ENCODE measurements at places on chromosomes 2 and 18.

DNA sequence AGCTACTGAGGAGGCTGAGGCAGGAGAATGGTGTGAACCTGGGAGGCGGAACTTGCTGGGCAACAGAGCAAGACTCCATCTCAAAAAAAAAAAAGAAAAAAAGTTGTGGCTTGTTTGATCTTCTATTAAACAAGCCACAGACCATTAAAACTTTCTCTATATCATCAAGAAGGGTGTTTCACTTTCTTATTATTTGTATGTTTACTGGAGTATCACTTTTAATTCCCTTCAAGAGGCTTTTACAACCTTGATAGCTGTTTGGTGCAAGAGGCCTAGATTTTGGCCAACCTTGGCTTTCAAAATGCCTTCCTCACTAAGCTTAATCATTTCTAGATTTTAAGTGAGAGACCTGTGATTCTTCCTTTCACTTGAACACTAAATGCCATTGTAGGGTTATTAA is 339.1 kb downstream of the TSN start:
- no peak for DNase-seq

GRCh38 chr2:6872394-6872793 is 5.2 kb upstream of the RSAD2 start:
- DNase-seq: no peak

- no peak for DNase-seq
Observed at GRCh38 chr2:67322353-67323001, 74.7 kb upstream of the ETAA1 start.

DNA sequence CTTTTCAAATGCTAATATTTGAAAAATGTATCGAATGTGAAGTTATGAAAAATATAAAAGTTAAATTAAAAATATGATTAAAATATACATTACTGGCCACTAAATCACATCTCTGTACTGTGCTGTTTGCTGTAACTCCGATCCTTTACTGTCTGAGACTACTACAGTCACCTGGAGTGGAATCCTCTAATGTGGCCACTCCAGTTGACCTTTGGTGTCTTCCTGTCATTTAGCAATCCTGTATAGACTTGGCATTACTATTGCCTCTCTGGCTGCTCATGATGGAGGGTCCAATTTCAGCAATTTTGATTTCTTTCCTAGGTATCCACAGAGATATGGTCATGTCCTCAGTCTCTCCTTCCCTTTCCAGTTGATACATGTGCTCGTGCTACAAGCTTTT is 560.0 kb downstream of the CCDC85A start:
- no peak for DNase-seq

DNA sequence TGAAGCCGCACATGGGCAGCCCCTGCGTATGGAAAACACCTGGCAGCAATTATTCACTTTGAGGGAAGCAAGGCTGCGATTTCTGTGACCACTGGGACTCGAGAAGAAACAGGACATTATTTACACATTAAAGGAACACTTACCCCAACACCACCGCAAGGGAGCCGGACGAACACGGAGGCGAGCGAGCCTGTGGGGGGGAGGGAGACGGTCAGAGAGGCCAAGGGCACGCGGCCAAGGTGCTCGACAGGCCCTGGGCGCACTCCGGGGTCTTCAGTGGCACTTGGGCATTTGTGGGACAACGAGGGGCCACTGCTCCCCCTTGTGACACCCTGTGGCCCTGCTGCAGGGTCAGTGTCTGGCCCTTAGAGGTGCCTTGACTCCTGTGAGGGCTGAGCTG is 247.0 kb downstream of the TWIST2 start:
- no peak for DNase-seq

DNA sequence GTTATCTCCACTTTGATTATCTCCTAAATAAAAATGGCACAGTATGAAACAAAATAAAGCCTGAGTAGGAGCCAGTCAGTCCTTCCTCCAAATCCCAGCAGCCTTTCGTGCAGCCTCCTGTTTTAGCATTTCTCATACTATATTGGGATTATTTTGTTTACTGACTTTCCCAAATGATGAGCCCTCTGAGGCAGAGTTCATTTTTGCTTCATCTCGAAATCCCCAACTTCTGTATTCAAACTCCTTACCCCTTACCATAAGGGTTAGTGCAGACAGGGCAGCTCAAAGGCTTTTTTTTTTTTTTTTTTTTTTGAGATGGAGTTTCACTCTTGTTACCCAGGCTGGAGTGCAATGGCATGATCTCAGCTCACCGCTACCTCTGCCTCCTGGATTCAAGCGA is 113.3 kb upstream of the FOSL2 start:
- DNase-seq: no peak

DNA sequence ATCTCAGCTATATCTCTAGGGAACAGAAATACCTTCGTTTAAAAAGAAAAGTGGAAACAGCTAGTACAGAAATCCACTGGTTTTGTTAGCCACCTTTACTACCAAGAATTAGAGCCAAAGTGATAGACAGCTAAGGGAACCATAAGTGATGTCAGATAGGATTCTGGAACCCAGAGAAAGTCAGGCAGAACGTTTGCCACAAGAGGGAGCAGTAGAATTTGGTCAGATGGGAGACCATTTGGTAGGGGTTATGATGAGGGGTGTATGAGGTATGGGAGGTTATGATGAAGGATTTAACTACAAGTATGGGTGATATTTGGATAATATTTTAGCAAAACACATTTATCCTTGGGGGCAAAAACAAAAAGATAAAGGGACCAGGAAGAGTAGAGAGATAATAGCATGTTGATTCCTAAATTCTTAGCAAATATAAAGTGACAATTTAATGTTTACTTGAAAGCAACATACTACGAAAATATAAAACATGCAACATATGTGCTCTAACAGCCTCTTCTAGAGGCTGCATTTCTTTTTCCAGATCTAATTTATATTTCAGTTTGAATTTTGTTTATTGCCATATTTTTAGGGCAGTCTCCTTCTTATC is 3.3 kb downstream of the SLC8A1 start:
- DNase-seq: no peak

DNA sequence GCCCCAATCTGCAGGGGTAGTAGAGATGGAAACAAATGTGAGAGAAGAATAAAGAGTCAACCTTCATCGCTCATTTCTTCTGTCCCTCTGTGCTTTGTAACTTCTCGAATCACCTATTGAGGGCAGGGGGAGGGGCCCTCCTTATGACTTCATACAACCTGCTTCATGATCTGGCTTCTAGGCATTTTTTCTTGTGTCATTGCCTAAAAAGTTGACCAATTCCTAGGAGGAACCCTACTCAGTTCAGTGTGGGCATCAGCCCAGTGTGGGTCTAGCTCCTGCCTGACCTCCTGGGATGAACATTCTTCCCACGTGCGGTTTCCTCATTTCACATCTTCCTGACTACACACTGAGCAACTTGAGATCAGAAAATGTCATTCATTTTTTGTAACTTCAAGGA is 46.3 kb upstream of the CREB1 start:
- DNase-seq: no peak

DNA sequence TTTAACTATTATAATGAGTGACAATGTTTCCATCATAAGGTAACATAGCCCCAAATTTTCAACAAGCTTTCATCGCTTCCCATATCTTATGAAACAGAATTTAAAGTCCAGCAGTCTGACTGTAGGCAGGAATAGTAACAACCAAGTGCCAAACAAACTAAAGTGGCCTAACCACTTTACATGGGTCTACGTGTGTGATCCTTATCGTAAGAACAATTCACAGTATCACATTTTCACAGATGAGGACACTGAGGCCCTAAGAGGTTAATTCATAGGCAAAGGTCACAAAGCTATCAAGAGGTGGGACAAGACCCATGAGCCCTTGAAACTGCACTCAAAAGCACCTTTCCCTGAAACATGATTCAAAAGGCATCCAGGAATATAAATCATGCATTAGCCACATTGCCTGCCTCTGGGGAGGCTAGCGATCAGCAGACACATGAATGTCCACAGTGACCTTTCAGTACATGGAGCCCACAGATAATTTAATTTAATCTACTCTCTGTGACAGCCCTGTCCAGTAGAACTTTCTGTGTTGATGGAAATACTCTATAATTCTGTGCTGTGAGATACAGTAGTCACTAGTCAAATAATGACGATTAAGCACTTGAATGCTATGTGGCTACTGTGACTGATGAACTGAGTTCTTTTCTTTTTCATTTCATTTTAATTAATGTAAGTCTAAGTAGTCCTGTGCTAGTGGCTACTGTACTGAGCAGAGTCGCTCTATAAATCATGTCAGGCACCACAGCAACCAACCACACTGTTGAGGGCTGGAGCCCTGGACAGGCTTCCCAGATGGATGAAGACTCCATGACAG is 30.3 kb downstream of the KIDINS220 start:
- no peak for DNase-seq

DNA sequence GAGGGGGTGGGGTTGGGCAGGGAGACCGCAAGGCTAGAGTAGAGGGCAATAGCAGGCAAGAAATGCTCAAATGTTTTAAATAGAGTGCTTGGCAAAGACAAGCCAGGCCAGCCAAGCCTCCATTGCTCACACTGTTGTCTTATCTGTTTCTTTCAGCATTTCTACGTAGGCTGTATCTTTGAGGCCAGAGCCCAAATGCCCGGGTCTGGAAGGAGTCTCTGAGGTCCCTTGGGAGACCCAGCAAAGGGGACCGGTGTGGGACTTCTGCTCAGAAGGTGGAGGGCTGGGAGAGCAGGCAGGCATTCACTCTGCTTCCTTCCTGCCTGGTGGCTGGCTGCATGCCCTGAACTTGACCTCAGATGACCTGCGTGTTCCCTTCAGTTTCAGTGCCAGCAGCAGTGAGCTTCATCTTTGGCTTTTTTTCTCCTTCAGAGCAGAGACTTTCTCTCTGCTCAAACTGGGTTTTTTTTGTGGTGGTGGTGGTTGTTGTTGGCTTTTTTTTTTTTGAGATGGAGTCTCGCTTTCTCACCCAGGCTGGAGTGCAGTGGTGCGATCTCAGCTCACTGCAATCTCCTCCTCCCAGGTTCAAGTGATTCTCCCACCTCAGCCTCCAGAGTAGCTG is 13.7 kb upstream of the TET3 start:
- no peak for DNase-seq

GRCh38 chr2:203951366-203951902 is 14.9 kb downstream of the ICOS start:
- DNase-seq: no peak

GRCh38 chr2:113276761-113277425 is 1.8 kb downstream of the PAX8 start:
- DNase-seq: no peak

GRCh38 chr2:228653884-228654283 is 472.4 kb upstream of the SPHKAP start:
- DNase-seq: no peak

GRCh38 chr2:74836675-74837401 is 2.9 kb downstream of the HK2 start:
- no peak for DNase-seq

DNA sequence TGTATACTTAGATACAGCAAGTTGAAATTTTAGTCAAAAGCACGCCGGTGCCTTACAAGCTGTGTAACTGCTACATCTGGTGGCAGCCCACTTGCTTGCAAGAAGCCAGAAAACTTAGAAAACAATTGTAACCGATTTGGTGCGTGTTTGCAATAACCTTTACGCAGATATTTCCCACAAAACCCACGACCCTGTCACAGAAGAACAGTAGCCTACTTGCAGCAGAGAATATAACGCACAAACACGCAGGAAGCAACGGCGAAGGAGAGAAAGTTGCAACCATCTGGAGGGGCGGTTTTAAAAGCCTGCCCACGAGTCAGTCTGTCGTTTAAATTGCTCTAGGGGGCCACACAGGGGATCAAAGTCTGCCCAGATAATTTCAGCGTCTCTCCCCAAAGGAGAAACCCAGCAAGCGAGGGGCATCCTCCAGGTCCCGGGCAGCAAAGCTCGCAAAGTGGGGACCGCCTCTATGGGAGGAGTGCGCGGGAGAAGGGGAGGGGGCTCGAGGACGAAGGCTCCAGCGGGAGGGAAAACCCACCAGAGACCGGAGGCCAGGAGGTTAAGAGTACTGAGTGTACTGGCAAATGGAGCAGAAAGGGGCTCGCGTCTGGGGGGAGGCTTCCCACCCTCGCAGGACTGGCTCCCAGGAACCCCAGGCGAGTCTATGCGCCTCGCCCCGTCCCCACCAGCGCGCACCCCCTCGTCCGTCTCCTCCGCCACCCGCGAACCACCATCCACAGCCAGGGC is 1.1 kb downstream of the TLK1 start:
- peak; percentile 44 for DNase-seq

DNA sequence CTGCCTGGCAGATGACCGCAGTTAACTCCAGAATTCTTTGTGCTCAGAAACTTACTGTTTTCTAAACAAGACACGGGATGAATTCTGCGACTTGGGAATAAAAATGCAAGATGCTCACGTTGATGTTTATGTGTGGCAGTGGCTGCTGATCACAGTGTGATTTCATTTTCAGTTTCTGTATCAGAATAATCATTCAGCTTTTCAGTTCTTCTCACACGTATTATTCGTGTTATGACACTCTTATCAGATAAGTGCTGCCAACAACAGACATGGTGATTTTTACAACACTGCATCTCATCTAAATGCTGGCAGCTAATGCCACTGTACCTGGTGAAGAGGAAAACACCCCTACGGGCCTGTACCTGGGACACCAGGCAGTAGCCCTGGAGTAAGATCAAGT is 272.9 kb upstream of the REV1 start:
- DNase-seq: no peak

Measured in prostate gland (tissue), 2 donors.